Cerebellum (tissue), 4 donors: ENCODE measurements at places on chromosomes 12 and 14.

DNA sequence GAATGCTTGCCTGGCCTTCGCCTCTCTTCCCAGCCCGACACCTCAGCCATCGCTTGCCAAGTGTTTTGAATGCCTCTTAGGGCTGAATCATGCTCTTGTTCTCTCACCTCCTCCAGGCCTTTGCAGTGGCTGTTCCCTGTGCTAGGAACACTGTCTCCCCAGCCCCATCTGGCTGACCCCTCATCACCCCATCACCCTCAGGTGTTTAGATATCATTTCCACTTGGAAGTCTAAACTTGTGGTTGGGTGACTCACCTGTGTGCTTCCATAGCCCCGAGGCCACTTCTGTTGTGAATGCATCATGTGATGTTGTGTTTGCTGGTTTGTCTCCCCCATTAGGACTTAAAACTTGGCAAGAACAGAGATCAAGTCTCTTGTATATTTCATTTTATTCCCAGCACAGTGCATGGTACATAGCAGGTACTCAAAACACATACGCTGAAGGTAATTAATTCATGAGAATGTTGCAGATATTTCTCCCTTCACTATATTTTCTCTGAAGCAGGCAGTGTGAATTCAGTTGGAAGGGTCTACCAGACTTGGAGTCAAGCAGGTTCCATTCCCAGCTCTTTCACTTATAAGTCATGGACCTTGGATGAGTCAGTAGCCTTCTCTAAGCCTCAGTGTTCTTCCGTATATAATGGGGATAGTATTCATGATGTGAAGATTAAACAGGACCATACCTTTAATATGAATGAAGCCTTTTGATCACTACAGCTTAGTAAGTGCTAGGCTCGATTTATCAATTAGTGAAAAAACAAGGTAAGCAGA is 67.8 kb downstream of the HRK start:
- DNase-seq: no peak

DNA sequence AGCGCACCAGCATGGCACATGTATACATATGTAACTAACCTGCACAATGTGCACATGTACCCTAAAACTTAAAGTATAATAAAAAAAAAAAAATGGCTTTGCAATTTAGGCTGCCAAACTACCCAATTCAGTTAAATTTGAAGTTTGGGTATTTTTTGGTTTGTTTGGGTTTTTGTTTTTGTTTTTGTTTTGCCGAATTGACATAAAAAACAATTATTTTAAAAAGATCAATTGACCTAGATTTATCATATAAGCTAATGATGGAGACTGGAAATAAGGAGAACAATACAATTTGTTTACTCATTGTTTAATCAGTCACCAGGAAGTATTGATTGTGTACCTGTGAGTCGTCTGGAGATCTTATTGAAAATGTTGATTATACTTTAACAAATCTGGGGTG is 62.1 kb upstream of the GARIN2 start:
- no peak for DNase-seq

GRCh38 chr12:67436230-67436629 is 167.1 kb downstream of the CAND1 start:
- no peak for DNase-seq

GRCh38 chr12:3863756-3864155 is 9.4 kb downstream of the PARP11 start:
- DNase-seq: no peak

- DNase-seq: no peak
Measured at GRCh38 chr12:113197518-113198077, 12.1 kb downstream of the RITA1 start.

- no peak for DNase-seq
Measured at GRCh38 chr14:94081386-94081820, 293 bp downstream of the IFI27L1 start.

DNA sequence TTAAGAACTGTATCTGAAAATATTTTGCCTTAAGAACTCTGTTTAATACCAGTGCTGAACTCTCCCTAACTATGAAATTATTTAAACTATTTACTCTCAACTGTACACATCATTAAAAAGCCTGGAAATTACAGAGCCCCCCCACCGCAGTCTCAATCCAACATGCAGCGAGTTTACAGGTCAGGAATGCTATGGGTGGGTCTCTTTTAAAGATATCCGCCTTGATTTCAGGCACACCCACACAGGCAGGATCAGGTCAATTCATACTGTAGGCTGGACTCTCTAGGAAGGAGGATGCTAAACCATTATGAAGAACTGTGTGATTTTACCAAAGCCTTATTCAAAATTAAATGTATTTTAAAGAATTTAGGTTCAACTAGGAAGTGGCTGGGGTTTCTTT is 16.5 kb downstream of the SPTLC2 start:
- DNase-seq: no peak

DNA sequence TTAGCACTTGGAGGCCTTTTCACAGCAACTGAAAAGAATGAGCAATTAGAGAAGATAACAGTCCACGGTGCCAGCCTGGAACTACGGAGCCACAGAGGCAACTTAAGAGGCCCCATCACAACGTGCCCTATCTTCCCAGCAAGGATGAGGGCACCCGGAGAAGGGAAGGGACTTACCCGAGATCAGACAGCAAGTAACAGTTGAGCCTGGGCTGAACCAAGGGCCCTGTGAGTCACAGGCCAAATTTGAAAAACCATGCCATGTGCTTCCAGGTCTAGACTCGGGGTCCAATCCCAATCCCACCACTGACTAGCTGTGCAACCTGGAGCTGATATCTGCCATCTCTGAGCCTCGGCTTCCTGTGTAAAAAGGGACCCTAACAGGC is 42.2 kb downstream of the PITPNM2 start:
- DNase-seq: no peak

DNA sequence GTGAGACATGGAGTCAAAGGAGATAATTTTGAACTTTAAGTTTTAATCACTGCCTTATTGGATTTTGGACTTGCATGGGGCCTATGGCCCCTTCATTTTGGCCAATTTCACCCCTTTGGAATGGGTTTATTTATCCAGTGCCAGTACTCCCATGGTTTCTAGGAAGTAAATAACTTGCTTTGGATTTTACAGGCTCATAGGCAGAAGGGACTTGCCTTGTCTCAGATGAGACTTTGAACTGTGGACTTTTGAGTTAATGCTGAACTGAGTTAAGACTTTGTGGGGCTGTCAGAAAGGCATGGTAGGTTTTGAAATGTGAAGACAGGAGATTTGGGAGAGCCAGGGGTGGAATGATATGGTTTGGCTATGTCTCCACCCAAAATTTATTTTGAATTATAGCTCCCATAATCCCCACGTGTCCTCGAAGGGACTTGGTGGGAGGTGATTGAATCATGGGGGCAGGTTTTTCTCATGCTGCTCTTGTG is 448.1 kb downstream of the NAV3 start:
- DNase-seq: no peak

GRCh38 chr12:80415466-80415865 is 28.6 kb upstream of the PTPRQ start:
- no peak for DNase-seq

GRCh38 chr12:126570566-126570965 is 1505.3 kb downstream of the AACS start:
- DNase-seq: no peak

- peak; percentile 69 for DNase-seq
Measured at GRCh38 chr14:80663541-80663940, 278.0 kb downstream of the CEP128 start.

DNA sequence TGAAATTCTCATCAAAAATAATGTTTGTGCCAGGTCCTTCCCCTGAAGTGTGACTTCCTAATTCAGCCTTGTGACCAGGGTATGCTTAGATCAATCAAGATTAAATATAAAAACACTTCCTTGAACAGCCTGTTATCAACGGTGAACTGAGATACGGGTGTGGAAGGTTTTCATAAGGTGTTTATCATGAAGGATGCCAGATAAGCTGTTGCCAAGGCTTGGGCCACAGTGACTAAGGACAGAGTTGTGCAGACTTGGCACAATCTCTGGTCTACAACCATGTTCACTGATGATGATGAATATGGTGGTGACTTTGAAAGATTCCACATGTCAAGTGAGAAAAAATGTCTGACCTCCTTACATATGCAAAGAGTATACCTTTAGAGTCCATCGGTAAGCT is 51.3 kb upstream of the LIN7A start:
- no peak for DNase-seq

DNA sequence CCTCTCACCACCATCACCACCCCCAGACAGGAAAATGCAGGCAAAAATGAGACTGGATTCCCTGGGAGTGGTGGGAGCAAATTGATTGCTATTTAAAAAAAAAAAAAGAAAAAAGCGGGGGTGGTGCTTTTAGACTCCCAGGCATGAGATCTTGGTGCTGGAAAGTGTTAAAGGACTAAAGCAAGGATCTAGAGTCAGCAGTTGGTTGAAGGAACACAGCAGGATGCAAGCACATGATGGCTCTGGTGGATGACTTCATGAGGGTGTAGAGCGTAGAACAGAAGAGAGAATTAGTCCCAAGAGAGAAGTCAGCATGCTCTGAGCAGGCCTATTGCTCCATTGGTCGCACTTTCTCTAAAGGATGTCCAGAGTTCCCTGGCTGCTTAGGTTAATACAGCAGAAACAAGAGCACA is 183.8 kb upstream of the HMGA2 start:
- no peak for DNase-seq

DNA sequence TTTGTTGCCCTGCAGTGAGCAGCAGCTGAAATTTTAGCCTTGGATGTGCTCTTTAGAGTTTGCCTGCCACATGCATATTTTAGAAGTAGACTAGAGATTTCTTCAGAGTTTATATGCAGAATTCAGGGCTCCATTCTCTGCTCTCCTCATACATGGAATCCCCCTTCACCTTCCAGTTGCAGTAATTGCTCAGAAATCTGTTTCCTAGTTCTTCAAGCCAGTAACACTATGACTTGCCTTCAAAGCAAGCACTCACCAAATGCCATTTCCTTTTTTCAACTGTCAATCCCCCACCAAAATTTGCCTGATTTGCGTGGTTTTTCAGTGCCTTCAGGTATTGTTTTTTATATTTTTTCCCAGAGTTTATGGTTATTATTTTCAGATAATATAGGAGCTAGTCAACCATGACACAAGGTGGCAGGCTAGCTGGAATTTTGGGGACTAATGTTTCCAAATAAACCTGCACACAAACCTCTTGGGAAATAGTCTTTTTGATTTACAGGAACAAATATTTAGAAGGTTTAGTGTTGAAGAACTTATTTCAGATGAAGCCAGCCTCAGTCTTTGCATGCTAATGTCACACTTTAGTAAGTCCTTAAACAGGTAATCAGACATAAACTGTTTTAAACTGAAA is 79.2 kb downstream of the ASCL1 start:
- DNase-seq: no peak

- peak; percentile 8 for DNase-seq
Measured at GRCh38 chr12:27703720-27704452, 6.7 kb upstream of the MRPS35 start.

- peak; percentile 51 for DNase-seq
Measured at GRCh38 chr12:113273053-113273725, 51.9 kb downstream of the TPCN1 start.

DNA sequence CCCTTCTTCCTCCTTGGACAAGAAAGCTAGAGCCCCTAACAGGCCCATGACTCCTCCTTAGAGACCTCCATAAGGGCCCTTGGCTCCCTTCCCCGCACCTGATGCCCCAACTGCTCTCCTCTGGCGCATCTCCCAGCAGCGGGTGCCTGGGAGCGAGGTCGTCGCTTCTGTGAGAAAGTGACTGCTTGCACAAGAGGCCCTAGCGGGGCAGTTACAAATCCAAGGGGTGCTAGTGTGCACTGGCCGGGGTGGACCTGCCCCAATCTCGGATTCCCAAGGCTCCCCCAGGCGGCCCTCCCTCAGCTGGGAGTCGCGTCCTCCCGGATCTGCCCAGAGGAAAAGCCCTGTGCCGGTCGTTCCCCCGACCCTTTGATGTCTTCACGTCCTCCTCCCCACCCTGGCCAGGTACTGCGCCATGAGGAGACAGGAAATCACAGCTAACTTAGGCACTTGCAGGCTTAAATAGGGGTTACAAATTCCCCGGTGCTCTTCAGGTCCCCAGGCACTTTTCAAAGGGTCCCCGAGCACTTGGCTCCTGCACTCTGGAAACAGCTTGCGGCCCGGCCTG is 2.8 kb downstream of the NKX2-8 start:
- DNase-seq: no peak

GRCh38 chr12:107598906-107599305 is 86.7 kb upstream of the PWP1 start:
- DNase-seq: no peak

DNA sequence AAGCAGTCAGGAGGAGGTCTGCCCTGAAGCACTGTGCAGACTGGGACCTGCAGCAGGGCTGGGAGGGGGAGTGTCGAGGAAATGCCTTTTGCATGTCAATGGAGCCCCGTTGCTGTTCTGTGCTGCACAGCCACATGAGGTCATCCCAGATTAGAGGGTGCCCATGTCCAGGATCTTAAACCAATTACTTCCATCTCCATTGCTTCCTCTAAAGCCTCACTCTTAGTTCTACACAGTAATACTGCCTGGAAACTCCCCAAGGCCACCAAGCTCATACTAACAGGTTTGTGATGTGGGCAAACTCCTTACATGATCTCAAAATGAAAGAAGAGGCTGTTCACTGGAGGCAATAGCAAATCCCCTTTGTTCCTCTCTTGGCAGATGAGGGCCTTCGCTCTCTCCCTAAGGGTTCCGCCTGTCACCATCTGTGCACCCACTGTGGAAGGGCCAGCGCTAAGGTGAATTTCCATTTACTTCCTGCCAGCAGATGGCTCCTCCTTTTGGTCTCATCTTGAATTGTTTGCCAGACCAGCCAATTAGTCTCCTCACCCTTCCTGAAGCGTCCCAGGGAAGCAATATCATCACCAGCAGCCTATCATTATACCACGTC is 35.4 kb upstream of the LTA4H start:
- peak; percentile 90 for DNase-seq

- DNase-seq: peak; percentile 50
Measured at GRCh38 chr12:8914716-8915526, 612 bp downstream of the PHC1 start.

- DNase-seq: no peak
Measured at GRCh38 chr12:58566599-58566998, 353.7 kb downstream of the LRIG3 start.

DNA sequence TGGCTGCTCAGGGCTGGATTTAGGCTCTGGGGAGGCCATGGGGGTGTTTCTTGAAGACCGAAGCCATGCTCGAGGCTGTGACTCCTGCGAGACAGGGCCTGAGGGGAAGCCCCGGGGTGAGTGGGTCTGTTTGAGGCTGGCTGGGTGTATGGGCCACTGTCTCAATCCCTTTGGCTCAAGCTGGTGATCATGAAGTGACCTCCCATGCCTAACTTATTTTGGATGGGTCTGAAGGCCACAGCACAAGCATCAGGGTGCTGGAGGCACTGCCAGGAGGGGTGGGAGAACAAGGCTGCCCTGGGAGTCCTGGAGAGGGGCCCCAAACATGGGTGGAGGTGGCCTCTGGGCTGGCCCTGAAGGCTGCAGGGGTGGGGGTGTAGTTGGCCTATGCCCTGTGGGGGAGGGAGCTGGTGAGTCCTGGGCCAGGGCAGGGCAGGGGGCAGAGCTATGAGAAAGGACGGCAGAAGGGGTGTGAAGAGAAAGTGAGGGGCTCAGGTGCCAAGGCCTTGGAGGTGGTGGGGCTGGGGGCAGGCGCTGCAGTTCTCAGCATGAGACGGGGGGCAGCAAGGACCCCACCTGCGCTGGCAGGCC is 100.9 kb downstream of the KIF26A start:
- DNase-seq: no peak
